ENCODE measurements at places on chromosomes 12 and 14.

GRCh38 chr12:58455136-58455535, 465.2 kb downstream of the LRIG3 start:
- no peak for DNase-seq

- DNase-seq: no peak
Observed at GRCh38 chr14:99143126-99143525, 128.9 kb downstream of the BCL11B start.

GRCh38 chr12:30457621-30458289, 237.9 kb downstream of the IPO8 start:
- DNase-seq: no peak

DNA sequence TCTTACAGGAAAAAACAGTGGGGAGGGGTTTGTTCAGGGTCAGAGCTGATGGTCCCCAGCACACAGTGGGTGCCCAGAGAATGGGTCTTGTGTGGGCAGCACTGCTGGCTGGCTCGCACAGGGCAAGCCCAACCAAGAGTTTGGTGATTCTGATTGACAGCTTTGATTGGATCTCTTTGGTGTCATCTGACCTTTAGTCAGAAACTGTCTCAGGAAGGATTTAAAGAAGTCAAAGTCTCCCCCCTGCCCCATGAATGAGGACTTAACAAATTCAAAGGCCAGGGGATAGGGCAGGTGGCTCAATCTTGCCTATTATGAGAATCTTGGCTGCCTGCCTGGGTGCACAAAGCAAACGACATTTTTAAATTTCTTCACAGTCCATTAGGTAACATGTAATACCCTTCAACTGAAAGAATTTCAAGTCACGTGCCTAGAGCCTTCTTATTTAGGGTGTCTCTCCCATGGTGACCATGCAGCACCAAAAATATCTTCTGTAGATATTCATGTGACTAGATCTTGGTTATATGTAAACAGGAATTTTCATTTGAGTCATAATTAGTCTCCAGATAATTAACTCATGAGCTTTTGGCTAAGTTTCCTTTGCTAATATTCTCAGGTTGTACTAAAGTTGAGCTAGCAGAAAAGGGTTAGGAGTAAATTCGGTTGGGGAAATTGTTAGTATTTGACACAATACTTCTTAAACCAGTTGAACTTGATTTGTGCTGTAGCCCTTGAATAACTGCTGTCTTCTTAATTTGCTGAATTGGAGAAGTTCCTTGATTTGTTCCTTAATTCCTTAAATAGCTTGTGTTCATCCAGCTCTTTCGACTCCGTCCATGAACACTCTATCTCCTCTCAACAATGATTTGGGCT, 54.5 kb upstream of the HECTD1 start:
- DNase-seq: no peak

GRCh38 chr12:55842681-55843429, at the start of gene MMP19:
Gene MMP19, minus strand, starts transcription at chr12:55842936. Its CDS starts 106 bp downstream, at chr12:55842830.
- DNase-seq: no peak

GRCh38 chr12:45291518-45291917, 75.6 kb downstream of the ANO6 start:
- no peak for DNase-seq

- peak; percentile 37 for DNase-seq
Observed at GRCh38 chr14:89417465-89418225, 612 bp upstream of the FOXN3 start.

DNA sequence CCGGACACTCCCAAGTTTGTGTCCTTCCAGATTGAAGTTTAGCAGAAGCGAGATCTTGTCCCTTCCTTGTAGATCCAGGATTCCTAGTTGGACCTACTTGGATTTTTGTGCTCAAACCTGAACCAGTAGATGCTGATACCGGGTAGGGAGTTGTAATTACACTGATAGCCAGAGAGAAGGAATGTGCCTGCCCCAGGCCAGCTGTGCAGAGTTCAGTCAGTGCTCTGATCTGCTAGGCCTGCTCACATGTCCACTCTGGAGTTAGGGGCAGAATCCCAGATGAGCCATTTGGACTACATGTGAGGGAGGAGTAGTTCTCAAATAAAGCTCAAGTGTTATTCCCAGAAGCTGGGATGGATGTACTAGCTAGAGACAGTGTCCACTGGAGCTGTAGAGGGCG, 65.7 kb downstream of the PRKCH start:
- no peak for DNase-seq

GRCh38 chr12:54584128-54584527, 4.3 kb downstream of the PPP1R1A start:
- no peak for DNase-seq
